ENCODE measurements at places on chromosomes 3 and 15.

DNA sequence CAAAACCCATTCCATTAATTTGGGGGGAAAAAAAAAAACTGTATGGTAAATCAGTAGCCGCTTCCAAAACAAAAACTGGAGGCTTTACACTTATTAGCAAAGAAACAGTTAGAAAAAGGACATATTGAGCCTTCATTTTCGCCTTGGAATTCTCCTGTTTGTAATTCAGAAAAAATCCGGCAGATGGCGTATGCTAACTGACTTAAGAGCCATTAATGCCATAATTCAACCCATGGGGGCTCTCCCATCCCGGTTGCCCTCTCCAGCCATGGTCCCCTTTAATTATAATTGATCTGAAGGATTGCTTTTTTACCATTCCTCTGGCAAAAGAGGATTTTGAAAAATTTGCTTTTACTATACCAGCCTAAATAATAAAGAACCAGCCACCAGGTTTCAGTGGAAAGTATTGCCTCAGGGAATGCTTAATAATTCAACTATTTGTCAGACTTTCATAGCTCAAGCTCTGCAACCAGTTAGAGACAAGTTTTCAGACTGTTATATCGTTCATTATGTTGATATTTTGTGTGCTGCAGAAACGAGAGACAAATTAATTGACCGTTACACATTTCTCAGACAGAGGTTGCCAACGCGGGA lies 9.4 kb upstream of the RPL24 start:
- DNase-seq: no peak

- no peak for DNase-seq
Observed at GRCh38 chr3:123048480-123049237, 18.2 kb upstream of the PDIA5 start.

- no peak for DNase-seq
Observed at GRCh38 chr15:69117431-69117871, 43.0 kb upstream of the GLCE start.

GRCh38 chr3:52073490-52073889 lies 17.1 kb upstream of the DUSP7 start:
- DNase-seq: no peak

DNA sequence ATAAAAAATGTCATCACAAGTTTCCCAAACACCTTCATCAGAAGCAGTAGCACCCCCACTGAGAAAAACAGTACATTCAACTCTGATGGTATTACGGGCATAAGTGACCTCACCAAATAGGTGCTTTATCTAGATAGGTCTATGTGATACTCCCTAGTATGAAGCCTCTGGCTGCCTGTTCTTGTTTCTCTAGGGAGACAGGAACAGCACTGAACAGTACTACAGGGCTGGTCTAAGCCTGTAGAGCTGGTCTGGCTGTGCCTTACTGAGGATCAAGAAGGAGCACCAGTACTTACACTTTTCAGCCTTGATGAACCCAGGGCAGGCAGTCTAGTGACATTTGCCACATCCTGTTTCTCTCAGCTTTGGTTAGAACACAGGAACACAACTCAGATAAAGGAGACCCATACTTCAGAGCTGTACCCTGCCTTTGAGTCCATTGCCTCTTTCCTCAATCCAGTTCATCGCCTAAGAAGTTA lies 35.9 kb downstream of the OXNAD1 start:
- DNase-seq: no peak

- no peak for DNase-seq
Observed at GRCh38 chr15:44813231-44813630, 76.9 kb downstream of the TRIM69 start.

DNA sequence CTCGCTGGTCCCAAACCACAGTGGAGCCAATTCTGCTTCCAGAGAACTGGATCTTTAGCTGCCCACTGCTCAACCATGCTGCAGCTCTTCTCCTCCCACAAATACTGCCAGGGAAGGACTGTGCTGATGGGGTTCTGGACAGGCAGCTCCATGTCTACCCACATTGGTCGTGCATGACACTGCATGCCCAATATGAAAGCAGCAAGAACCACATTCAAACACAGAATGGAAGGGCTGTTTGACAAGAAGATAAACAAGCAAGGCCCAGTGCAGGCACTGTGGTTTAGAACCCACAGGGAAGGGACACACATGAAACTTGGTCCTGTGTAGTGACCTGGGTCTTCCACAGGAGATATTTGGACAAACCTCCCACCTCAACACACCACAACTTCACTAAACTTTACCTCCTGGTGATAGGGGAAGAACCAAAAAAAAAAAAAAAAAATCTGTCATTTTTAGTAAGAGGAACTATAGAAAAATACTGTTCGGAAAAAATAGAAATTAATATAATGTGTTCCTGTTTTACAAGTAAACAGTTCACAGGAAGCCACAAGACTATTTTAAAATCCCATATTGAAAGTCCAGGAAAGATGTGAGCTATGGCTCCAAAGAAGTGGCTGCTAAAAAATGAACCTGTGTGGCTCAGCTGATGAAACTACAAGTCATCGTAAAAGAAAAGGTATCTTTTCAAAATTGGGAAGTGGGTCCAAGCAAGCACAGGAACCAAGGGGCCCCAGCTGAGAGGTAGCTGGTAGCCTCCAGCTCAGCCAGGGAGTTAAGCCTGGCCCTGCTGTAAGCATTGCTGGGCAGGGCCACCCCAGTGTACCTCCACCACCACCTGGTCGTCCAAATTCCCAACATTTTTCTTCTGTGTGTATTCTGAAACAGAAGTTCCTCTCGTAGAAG lies 77.7 kb upstream of the ACAN start:
- DNase-seq: no peak

- DNase-seq: no peak
Observed at GRCh38 chr3:42188376-42188775, 77.6 kb downstream of the CCK start.

Measured in HS-5 (cell line).